Spinal cord (tissue), 10 donors: ENCODE measurements at places on chromosomes 7 and 10. TPM values are rescaled to one million over a fixed set of nuclear protein-coding genes. Genes with fewer than 3 reads are reported as not detected.

The CRYGN gene
- polyA plus RNA-seq: 0.55 TPM

The SORCS3 gene
- polyA plus RNA-seq: 14.8 TPM

The PNLIPRP2 gene
- 0.30 TPM for polyA plus RNA-seq

The ALOX5 gene
- 4.6 TPM for polyA plus RNA-seq

The ACTL6B gene
- polyA plus RNA-seq: 83.1 TPM

The CALCR gene
- polyA plus RNA-seq: 0.51 TPM

The GIMAP4 gene
- 14.8 TPM for polyA plus RNA-seq

The C10orf62 gene
- polyA plus RNA-seq: 0.26 TPM

The PLAC9 gene
- 36.4 TPM for polyA plus RNA-seq

The ABCF2 gene
- polyA plus RNA-seq: 35.8 TPM

The GPR15LG gene
- not detected for polyA plus RNA-seq

The TMEM213 gene
- 0.77 TPM for polyA plus RNA-seq

The CYP2C19 gene
- not detected for polyA plus RNA-seq

The ELOVL3 gene
- not detected for polyA plus RNA-seq

The ANKIB1 gene
- 42.2 TPM for polyA plus RNA-seq

The PLAU gene
- polyA plus RNA-seq: 4.2 TPM

The SAMD9L gene
- polyA plus RNA-seq: 8.2 TPM

The SPDYE9 gene
- 1.6 TPM for polyA plus RNA-seq

The AOAH gene
- 4.2 TPM for polyA plus RNA-seq

The OR13A1 gene
- 0.25 TPM for polyA plus RNA-seq

The EPO gene
- 0.44 TPM for polyA plus RNA-seq

The ZRANB1 gene
- 25.5 TPM for polyA plus RNA-seq

The SORBS1 gene
- 102 TPM for polyA plus RNA-seq

The DRGX gene
- 62.2 TPM for polyA plus RNA-seq

The ZSWIM8 gene
- polyA plus RNA-seq: 148 TPM

The PIP gene
- polyA plus RNA-seq: not detected

The SPDYE11 gene
- polyA plus RNA-seq: 0.36 TPM

The FGFBP3 gene
- polyA plus RNA-seq: 92.5 TPM

The LOXL4 gene
- 0.76 TPM for polyA plus RNA-seq

The CACNB2 gene
- 18.4 TPM for polyA plus RNA-seq

The PNLIPRP1 gene
- polyA plus RNA-seq: not detected

The TECPR1 gene
- 51.3 TPM for polyA plus RNA-seq

The FAM25A gene
- not detected for polyA plus RNA-seq

The CREB5 gene
- 15.3 TPM for polyA plus RNA-seq

The CUZD1 gene
- 2.0 TPM for polyA plus RNA-seq
